ENCODE measurements at places on chromosomes 1 and 21.

DNA sequence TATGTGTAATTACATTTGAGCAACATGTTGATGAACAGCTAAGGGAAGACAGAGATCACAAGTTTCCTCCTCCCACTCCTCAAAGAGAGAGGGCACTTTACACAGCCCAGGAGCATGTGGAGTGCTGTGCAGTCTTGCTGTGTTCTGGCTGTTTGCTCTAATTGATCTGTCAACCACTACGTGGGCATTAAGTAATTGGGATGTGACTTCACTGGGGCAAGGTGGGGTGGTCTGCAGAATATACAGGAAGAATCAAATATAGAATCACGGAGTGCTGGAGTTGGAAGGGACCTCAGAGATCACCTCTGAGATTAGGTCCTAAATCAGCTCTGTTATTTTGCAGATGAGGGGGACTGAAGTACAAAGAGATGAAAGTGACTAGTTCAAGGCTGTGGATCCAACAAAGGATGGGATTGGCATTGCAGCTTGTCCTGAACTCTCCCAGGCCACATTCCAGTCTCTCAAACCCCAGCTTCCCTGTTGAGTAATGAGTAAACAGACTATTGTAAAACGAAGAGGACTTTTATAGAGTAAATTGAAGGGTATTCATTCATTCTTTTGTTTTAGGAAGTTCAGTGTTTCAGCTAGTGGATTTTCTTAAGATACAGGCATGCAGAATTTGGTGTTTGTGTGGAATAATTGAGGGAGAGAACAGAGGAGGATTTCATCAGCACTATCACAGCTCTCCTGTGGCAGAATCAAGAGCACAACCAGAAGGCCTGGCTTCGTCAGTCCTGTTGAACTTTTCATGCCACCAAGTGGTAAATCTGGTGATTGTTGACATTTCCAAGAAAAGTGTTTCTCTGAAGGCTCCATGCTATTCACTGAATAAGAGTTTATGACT lies 22.4 kb downstream of the NOS1AP start:
- DNase-seq: no peak

DNA sequence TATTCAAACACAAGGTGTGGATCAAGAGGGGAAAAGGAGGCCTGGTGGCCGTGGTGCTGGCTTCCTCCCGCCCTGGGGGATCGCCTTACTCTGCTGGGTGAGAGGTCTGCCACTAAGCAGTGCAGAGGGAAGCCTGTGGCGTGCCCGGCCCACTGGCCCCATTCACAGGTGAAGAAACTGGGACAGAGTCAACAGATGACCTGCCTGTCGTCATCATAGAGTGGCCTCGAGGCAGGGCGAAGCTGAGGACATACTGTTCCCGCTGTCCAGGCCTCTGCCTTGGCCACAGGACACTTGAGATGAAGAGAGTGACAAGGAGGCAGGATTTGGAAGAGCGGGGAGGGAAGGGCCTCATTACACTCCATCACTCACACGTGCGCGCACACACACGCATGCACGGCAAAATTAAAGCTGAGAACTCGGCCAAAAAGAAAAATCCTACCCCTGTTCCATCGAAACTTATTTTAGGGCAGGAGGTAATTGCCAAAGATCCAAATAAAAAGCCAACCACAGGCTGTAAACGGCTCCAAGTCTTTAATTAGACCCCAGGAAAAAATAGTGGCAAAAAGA lies 50.5 kb downstream of the CASZ1 start:
- no peak for DNase-seq

- DNase-seq: no peak
These were observed 42.1 kb upstream of the DIP2A start for GRCh38 chr21:46416551-46416950.

DNA sequence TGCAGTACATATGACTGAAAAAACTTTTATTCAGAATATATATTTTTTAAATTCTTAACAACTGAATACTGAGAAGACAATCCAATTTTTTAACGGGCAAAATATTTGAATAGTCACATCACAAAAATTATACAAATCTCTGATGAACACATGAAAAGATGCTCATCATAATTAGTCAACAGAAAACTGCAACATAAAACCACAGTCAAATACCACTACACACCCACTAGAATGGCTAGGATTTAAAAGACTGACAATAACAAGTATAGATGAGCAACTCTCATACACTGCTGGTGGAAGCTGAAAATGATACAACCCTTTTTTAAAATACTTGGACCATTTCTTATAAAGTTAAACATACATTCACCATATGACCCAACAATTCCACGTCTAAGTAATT lies 87.7 kb upstream of the TNFSF4 start:
- DNase-seq: no peak

DNA sequence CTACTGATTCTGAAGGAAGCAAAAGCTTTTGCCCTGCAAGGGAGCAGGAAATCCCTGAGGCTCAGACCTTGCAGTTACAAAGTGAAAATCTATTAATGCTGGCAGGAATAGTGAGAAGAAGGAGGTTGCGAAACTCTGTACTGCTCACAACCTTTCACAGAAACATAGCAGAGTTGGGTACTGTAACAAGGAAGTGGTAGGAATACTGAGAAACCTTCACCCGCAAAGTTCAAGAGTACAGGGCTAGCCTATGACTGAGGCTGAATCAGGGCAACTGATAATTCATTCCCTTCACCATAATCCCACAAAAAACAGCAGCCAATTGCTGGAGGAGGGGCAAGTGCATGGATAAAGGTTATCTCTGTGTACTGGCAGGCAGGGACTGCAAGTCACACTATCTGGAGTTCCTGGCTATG lies 23.9 kb upstream of the KCTD3 start:
- no peak for DNase-seq

DNA sequence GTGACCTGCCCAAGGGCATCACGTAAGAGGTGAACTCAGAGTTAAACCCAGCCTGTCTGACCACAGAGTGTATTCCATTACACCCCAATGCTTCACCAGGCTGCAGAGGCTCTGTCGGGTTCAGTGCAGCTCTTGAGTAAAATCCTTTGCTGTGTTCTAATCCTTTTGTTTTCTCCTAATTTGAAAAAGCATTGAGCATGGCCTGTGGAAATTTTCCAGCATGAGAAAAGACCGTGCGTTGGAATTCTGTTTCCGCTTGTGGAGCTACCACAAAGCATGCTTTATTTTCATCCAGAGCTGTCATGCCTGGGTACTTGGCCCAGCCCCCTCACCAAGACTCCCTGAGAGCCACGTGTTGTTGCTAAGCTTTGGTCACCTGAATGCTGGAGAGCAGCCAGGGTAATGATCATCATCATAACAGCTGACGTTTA lies 317.6 kb downstream of the PRDM2 start:
- DNase-seq: no peak

- DNase-seq: no peak
These were observed 95.0 kb downstream of the RAVER2 start for GRCh38 chr1:64839732-64840405.

- DNase-seq: no peak
These were observed 79.0 kb upstream of the IFFO2 start for GRCh38 chr1:19035377-19036040.

GRCh38 chr1:194300340-194300739 lies 1113.9 kb upstream of the B3GALT2 start:
- no peak for DNase-seq

DNA sequence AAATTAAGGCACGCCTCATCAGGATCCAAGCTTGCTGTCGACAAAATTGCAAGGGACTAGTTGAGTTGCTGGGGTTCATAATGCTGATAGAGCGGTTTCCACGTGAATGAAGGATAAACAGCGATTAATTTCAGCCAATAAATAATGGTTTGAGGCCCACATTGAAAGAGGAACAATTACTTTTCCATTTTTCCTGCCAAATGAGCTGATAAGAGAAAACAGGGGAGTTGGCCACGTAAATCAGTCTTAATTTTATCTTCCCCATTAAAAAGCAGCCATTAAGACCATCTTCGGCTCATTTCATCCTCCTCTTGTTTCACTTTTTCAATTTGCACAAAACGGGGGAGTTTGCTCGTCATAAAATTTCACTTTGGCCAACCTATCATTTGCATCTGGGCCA lies 235.5 kb upstream of the RRP15 start:
- DNase-seq: no peak

DNA sequence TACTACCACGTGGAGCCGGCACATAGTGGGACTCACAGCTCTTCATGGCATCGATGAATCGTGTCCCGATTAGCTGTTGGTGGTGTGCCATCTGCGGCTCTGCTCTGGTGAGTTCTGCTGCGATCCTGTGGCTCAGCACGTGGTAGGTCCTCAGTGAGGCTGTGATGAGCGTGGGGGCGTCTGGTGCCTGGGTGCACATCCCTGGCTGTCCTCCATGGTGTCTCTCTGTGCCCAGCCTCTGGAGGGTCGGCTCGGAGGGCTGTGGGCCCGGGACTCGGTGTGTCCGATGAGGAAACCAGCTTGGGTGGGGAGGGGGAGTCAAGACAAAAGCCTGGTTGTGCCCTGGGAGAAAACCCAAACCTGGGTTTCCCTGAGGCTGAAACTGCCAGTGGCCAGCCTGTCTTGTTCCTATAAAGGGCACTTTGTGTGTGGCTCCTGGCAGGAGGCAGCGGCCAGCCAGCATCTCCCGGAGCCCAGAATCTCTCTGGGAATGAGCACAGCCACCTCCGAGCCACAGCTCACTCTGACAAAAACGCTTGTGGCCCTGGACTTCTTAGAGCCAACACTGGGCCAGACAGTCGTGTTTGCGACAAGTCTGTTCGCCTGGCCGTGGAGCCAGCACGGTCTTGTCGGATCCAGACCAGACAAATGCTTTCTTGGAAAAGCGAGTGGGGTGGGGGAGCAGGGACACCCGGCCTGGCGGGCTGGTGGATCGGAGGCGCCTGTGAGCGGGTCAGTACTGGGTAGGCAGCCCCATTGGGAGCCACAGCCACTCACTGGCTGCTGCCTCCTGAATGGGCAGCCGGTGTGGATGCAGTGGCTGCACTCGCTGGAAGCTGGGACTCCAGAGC lies 31.8 kb downstream of the SPSB1 start:
- DNase-seq: no peak

DNA sequence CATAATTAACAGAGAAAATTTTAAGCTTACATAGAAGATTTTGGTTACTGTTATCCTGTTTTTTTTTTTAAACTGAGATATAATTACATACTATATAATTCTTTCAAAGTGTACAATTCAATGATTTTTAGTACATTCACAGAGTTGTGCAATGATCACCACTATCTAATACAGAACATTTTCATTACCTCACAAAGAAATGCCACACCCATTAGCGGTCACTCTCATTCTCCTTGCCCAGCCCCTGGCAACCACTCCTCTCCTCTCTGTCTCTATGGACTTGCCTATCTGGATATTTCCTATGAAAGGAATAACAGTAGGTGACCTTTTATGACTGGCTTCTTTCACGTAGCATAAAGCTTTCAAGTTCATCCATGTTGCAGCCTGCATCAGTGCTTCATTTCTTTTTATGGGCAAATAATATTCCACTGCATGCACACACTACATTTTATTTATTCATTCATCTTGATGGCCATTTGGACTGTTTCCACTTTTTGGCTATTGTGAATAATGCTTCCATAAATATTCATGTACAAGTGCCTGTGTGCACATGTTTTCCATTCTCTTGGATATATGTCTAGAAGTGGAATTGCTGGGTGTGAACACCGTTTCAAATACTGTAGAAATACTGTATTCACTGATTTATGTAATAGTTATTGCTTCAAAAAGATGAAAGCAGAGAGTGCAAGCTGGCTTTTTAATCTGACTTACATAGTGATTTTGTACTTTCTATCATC lies 26.5 kb downstream of the TAF5L start:
- no peak for DNase-seq

GRCh38 chr21:10641107-10641506 lies 119.7 kb downstream of the TPTE start:
- no peak for DNase-seq

DNA sequence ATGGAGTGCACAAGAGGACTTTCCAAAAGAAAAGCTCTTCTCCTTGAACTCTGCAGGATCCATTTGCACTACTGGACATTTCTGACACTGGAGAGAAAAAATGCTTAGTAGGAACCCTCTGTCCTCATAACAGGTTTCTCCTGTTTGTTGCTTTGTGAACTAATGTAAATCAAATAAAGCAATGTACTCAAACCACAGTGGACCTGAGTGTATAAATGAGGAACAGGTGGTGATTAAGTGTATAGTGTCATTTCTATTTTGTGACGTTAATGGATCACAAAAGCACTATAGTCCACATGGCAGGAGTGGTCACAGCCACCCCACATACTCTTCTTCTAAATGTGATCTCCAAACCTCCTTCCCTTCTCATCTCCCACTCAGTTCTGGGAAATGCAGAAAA lies 268.4 kb upstream of the DUSP10 start:
- DNase-seq: no peak

DNA sequence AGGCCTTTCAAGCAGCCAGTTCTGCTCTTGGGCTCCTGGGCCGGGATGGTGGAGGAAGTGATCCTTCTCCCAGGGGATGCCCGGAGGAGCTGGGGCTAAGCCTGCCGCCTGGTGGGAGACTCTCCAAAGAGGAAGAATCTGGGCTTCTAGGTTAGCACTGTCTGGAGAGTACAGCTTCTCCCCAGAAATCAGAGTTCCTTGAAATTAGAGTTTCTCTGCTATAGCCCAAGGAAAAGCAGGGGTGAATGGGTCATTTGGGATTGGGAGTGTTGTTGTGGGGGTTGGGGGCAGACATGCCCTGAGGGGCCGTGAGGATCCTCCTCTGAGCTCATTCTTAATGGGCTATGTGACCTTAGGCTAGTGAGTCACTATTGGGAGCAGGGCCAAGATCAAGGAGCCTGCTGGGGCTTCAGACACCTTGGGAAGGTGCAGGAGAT lies 6.5 kb downstream of the LGR6 start:
- DNase-seq: no peak

DNA sequence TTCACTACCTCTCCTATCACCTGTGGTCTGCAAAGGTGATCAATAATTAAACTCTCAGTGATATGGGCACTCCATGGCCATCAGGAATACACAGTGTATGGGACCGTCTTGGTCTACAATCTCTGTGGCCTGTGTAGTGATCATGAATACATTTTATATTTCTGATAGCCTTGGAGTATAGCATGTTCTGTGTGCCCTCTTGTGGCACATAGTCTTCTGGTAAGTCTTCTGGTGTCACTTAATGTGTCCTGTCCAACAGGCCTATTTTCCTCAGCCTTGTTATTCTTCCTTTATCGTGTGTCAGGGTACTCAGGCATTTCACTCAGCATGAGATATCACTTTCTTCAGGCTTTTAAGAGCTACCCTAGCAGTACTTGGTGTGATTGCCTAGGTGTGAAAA lies 393.6 kb downstream of the AGBL4 start:
- no peak for DNase-seq

- DNase-seq: no peak
These were observed 50.9 kb upstream of the TMPRSS2 start for GRCh38 chr21:41558842-41559241.

- DNase-seq: no peak
These were observed 160.4 kb upstream of the SYT6 start for GRCh38 chr1:114314098-114314497.

Measured in natural killer cell (primary cell).